Smooth muscle cell of the brain vasculature (primary cell): ENCODE measurements at places on chromosomes 6 and 20.

- DNase-seq, result no peak
Observed at GRCh38 chr20:49151436-49151835, 36.7 kb downstream of the STAU1 start.

GRCh38 chr20:21670126-21670525 is 35.3 kb upstream of the PAX1 start:
- DNase-seq, result no peak

DNA sequence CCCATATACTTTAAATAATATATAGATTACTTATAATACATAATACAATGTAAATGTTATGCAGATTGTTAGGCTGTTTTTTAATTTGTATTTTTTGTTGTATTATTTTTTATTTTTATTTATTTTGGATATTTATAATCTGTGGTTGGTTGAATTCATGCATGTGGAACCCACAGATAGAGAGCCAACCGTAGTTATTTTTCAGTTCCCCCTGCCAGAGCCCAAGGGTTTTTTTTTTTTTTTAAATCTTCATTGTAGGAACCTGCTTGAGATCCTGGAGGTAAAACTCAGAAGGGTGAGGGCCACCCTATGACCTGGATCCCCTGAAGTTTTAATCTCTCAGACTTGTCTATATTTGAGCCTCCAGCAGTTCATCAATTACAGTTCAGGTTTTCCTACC is 133.2 kb downstream of the B3GAT2 start:
- DNase-seq, result no peak

GRCh38 chr6:70413992-70414494 is 735 bp downstream of the FAM135A start:
- no peak for DNase-seq
